ENCODE measurements at places on chromosomes 4 and X.

DNA sequence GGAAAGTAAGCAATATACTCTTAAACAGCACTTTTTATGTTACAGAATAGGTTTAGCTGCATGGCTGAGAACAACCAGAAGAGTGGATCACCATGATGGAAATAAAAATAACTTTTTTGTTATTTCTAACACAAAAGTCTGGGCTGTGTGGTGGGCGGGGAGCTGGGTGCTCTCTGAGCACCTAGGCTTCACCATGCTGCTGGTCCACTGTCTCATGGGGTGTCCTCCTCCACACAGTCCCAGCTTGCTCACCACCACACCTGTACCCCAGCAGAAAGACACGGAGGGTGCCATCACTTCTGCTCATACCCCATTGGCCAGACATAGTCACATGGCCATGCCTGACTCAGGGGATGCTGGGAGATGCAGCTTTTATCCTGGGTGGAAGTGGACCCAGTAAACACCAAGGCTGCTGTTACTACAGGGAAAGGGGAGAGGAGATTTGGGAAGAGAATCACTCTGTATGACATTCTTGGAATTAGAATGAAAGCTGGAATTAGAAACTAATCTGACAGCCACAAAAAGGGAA, 45.0 kb downstream of the CPZ start:
- DNase-seq, result no peak

DNA sequence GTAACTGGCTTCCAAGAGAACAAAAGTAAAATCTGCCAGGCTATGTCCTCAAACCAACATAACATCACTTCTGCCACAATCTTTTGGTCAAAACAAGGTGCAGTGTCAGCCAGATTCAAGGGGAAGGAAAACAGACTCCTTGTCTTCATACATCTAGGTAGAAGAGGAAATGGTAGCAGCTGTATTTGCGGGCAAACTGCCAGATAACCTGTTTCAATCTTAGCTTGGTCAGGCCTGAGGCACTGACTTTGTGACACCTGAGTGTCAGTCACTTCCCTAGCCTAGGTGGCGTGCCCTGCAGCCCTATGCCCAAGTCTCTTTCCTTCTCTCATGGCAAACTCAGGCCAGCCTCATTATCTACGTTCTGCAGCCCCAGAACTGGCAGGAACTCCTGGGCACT, 146.2 kb upstream of the JADE1 start:
- no peak for DNase-seq

DNA sequence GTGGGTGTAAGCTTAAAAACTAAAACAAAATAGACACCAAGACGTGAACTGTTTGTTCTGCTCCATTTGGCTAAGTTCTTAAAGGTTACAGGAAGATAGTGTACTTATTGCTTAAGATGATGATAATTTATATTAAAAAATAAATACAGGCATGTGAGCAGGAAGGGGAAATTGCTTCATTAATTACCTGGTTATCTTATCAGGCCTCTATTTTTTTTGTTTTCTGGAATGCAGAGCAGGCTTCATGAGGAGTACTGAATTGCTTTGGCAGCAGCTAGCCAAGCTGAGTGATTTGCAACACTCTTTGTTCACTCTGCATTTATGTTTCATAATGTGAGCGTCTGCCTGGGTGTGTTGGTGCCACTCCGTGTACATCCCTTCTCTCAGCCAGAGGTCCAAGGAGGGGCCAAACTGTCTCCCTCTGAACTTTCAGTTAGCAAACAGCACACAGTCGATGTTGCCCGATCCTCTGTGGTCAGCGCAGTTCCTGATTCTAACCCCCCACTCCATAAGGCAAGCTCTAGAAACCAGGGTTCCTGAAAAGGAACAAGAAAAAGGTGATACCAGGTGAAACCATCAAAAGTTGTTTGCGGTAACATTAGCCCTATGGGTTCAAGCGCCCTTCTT, 348.2 kb downstream of the SPRY1 start:
- DNase-seq, result no peak

GRCh38 chr4:10275696-10276095, 159.1 kb upstream of the WDR1 start:
- DNase-seq, result no peak

DNA sequence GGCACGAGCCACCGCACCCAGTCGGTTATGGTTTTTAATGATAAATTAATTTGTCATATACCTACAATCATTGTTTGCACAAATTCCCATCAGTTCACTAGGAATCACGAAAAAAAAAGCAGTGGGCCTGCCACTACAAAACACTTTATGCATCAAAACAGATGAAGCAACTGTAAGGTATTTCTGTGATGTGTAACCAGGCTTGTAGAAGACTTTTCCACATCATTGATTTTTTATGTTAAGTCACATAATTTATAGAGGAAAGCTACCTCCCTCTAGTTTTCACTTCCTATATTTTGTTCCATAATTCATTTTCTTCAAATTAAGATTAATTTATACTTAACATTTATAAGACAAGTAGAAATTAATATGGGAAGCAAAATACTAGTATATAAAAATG, 6.7 kb upstream of the FAM200B start:
- DNase-seq, result no peak

DNA sequence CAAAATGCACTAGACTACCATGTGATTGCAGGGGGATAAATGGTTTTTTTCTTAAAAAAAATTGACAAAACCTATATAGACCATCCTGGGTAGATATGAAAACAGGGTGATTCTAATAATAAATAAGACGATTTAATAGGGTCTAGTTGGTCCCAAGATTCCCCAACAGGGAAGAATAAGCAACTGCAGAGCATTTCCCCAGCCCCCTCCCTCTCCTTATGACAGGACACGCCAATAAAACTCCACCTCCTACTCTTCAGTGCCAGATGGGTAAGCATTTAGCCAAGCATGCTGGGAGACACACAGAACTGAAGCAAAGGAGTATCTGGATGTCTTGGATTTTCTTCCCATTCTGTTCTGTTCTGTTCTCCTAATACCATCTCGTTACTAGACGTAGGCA, at the start of gene BRS3:
TSS of gene BRS3 (plus strand) at position 301 of the 400 bp plus-strand sequence. CDS start 168 bp downstream, outside the sequence.
- no peak for DNase-seq

- DNase-seq, result no peak
These were observed 213.1 kb upstream of the HDX start for GRCh38 chrX:84715315-84715714.

- peak; percentile 40 for DNase-seq
These were observed 10.4 kb downstream of the L1CAM start for GRCh38 chrX:153875391-153876111.

DNA sequence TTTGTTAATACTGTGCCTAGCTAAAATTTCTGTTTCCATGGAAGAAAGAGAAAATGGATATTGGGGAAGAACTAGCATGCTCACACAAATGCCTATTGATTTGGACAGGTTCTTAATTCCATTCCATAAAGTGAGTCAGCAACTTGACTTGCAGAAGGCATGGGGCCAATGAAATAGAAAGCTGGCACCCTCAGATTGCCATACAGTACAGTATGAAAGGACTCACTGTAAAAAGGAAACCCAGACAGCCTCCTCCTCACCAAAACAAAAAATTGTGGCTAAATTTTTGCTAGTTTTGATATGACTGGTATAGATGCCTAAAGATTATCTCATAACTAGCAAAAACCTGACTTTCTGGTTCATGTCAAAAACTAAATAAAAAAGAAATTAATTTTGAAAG, 11.2 kb upstream of the TAB3 start:
- DNase-seq, result no peak

GRCh38 chr4:146650034-146650433, 11.3 kb downstream of the POU4F2 start:
- DNase-seq, result no peak

DNA sequence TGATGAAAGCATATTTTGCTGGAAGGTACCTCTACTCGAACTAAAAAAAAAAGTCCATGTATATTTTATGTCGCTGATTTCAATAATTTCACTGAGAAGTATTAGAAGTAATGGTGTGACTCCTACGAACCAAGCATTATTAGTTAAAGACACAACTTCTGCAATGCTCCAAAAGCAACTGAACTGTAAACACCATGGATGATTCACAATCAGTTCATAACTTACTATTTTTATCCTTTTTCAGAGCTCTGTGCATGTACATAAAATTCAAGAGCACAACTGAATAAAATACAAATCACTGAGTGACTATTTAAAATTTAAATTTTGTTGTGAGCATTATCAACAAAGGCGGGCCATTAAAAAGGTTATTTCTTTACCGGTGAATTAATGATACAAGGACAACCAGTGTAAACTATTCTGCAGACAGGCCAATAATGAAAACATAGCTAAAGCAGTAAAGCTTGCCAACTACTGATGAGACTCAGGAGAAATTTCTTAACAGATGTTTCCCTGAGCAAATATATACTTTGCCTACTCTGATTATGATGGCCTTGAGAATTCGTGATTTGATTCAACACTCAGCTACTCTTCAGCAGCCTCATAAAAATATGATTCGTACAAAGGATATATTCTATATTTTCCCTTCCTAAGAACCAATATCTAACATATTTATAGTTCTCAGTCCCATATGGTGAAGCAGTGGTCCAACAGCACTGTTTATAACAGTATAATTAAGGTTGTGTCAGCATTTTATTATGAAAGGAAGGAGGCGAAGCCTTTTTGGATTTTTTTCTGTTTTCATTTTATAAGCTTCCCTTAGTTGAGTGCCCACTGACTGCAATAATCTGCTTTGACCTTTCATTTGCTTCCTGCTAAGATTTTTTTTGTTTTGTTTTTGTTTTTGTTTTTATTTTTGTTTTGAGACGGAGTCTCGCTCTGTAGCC, 62.8 kb upstream of the NEIL3 start:
- no peak for DNase-seq

DNA sequence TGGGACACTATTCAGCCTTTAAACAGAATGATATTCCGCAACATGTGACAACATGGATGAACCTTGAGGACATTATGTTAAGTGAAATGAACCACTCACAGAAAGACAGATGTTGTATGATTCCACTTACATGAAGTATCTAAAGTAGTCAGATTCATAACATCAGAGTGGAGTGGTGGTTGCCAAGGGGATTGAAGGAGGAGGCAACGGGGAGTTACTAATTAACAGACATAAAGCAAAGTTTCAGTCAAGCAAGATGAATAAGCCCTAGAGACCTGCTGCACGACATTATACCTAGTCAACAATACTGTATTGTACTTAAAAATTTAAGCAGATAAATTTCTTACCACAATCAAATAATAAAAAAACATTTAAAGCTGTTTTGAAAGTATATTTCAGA, 105.0 kb upstream of the NR0B1 start:
- no peak for DNase-seq

Measured in activated CD4-positive, alpha-beta T cell treated with anti-CD3 and anti-CD28 coated beads, Interleukin-2, amount 50 U/mL, for 24 hours (primary cell).